ENCODE measurements at places on chromosomes 2 and 18. TPM values are rescaled to one million over a fixed set of nuclear protein-coding genes. Genes with fewer than 3 reads are reported as not detected.

DNA sequence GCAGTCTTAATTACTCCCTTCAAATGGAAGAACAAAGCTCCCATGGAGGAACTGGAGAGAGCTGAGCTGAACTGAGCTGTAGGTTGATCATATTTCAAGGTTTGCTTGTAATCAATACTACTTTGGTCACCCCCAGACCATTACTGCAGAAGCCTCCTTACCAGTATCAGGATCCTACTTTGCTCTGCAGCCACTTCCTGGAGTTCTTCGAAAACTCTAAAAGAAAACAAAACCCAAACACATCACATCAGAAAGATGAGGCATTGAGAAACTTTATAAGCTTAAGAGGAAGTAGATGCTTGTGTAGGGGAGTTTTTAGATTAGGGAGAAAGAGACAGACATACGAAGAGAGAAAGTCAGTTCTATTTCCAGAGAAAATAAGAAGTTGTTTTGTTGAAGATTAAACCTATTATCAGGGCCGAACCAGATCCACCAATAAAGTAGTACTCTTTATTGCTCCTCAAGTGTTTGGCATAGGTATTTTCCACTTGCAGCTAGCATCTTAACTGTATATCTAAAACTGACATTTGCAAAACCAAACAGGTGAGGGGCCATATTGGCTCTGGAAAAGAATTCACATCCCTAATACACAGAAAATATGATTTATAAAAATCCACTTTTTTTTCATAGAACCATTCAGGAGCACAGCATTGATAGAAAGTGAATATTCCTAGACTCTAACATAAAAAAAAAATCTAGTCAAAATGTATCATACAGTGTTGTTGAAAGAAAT lies 166.9 kb upstream of the KLF7 start:
- DNase-seq = no peak

Gene TSGA10
- total RNA-seq = 12.3 TPM

DNA sequence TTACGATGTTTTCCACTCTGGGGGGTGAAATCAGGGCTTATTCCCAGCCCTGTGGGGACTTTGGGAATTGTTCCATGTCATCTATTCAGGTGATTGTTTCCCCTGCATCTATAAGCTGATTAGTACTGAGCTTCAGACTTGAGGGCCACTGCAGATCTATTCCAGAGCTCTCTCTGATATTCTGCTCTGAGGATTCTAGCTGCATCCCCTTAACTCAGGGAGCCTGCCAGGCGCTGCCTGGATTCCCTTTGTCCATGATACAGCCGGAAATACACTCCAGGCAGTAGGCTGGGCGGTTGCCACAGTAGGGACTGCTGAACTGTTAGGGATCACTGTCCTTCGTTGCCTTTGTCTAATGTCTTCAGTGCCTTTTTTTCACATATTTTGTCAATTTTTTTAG lies 31.3 kb downstream of the PTRHD1 start:
- no peak for DNase-seq

DNA sequence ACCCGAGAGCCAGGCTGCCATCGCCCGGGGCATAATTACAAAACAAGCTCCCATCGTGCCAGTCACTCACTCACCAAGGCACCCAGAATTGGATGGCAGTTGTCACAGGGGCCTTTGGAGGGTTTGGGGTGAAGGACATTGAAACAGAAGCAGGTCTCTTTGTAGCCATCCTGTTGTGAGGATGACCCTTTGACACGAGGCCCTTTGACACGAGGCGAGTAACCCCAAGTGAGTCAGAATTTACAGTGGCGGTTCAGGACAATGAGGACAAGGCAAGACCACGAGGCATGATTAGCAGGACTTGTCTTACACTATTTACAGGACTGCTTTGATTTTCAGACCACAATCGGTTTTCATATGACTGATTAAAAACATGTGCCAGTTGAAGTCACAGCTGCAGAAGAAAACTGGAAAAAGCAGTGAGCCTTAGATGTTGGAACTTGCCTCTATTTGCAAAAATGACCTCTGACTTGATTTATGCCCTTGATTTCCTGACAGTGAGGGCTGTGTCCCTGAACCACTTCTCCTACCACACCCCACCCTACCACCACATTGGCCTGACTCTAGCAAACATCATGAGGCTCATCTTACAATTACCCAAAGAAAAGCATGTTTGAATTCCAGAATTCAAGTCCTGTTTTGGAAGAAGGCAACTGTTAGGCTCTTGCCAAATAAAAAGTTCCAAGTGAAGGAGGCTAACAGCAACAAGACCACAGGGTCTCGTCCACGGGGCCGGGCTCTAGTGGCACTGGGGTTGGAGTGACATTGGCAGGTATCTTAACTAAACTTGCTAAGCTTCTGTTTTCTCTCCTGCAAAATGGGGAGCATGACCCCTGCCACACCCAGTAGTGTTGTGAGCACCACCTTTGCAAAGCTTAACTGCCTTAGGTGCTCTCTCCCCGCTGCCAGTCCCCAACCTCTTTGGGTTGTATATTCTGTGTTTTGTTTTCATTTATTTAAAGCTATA lies 64.4 kb upstream of the FOSL2 start:
- no peak for DNase-seq

DNA sequence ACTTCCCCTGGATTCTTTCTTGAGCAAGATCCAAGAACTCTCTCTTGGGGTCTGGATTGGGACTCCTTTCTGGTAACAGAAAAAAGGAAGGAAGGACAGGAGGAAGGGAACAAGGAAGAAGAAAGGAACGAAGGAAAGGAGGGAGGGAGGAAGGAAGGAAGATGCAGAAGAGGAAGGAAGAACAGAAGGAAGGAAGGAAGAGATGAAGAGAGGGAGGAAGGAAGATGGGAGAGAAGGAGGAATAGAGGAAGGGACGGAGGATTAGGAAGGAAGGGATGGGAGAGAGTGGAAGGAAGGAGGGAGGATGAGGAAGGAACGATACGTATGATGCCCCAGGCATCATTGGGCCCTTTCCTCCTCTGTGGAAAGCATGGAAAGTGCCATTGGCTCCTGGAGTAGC lies 58.6 kb downstream of the CYP26B1 start:
- no peak for DNase-seq

Gene GULP1
- total RNA-seq = 35.3 TPM

Gene RPE
- total RNA-seq = 47.4 TPM

DNA sequence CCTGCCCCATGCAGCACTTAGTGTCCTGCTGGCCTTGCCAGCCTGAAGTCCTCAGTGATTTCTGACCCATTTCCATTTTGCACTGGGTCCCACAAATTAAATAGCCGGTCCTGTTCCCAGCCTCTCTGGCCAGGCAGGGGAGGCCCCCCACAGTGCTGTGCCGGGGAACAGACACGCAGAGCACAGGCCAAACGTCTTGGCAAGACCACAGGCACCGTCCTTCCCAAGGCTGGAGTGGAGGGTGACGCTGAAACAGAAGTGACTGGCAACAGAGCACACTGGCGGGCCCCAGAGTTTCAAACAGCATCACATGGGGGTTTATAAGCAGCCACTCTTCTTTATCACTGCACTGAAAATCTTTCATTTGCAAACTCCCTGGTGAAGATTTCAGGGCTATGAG lies 52.2 kb downstream of the EDAR start:
- DNase-seq = no peak

GRCh38 chr2:142320067-142320466 lies 189.3 kb upstream of the LRP1B start:
- no peak for DNase-seq

GRCh38 chr2:30029804-30030203 lies 108.4 kb upstream of the ALK start:
- no peak for DNase-seq

DNA sequence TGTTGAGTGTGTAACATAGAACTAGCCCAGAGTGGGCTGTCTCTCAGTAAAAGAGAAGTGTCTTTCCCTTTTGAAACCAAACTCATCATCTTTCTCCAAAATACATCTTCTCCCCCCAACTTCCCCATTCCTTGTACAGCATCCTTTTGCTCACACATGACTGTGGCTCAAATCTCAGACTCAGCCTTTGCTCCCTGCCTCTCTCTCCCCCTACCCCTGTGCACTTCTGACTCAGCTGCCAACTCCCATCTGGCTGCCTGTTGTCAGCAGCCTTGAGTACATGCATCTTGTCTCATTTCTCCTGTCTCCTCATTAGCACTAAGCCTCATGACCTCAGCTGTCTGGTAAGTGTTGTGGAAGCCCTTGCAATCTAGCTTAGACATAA lies 18.1 kb upstream of the MGAT4A start:
- DNase-seq = no peak

DNA sequence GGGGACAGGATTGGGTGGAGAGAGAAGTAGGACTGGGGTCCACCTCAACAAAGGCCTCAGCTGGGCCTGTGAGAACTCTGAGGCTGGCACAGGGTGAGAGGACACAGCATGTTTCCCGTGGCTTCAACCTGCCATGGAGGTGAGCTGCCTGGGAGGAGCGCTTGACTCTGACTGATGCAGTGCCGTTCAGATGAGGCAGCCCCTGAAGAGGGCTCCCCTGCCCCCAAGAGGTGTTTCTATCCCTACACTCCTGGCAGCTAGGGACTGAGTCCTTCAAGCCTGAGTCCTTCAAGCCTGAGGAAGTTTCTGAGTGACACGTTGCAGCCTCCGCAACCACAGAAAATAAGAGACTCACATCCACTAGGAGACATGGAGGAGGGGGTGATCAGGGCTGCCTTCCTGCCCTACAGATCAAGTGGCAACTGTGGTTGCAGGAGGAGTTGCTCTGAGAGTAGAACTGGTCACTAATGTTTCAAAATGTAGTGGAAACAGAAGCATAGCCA lies 49.6 kb upstream of the TMEM177 start:
- DNase-seq = no peak

GRCh38 chr2:40177366-40177765 lies 274.5 kb downstream of the SLC8A1 start:
- DNase-seq = no peak

Gene NXPH2
- 5.3 TPM for total RNA-seq

Gene RAB12
- 18.6 TPM for total RNA-seq

Gene AMER3
- 7.0 TPM for total RNA-seq

DNA sequence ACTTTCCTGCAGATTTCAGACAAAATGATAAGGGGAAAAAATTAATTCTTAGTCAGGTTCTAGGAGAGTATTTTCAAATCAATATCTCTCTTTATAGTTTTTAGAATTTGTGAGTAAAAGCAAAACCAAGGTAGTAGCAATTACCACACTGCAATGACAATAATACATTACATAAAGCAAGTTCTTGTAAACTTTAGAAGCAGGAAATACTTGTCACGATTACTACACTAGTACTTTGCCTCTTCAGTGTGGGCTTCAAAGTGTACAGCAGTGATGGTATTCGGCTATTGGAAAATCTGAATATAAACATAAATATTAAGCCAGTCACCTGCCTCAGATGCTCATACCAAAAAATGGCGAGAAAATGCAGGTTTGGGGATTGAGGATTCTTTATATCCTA lies 81.0 kb downstream of the ALPK2 start:
- no peak for DNase-seq

GRCh38 chr2:189561371-189562038 lies 19.1 kb downstream of the SLC40A1 start:
- no peak for DNase-seq

Gene CBLN2
- total RNA-seq = 0.18 TPM

Gene ANTXR1
- 77.4 TPM for total RNA-seq

DNA sequence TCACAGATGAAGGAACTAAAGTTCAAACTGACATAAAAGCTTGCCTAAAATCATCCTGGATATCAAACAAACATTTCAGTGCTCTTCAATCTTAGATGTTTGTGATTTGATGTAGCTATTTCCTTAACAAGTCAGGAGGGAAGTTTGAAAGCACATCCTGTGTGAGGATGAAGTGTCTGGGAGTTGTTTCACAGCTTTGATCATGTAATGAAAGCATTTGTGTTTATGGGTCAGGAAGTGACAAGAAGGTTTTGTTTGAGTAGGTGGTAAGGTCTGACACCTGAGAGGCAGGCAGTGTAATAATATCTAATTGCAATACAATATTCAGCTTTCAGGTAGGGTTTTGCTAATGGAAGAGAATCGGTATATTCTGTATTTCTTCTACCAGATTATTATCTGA lies 26.0 kb upstream of the CSRNP3 start:
- no peak for DNase-seq

DNA sequence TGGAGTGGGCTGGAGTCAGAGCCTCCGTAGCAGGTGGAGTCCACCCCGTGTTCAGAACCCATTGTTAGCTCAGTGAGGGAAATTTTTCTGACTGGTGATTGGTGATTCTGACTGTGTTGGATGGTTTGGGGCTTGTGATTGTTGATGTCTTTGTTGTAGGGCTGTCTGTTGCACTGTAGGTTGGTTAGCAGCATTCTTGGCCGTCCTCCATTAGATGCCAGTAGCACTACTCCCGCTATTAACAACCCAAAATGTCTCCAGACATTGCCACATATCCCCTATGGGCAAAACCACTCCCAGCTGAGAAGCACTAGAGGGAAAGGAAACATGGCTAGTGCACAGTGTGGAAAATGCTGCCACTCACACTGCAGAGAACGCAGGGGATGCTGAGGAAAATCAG lies 51.7 kb downstream of the ARMC9 start:
- no peak for DNase-seq

DNA sequence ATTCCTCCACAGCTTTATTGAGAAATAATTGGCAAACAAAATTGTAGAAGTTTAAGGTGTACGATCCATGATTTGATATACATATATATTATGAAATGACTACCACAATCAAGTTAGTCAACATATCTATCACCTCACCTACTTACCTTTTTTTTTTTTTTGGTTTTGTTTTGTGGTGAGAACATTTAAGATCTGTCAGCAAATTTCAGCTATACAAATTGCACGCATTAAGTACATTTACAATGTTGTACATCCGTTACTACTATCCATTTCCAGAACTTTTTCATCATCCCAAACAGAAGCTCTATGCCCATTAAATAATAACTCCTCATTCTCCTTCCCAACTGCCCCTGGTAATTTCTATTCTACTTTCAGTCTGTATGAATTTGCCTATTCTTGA lies 37.4 kb upstream of the ADCYAP1 start:
- no peak for DNase-seq

DNA sequence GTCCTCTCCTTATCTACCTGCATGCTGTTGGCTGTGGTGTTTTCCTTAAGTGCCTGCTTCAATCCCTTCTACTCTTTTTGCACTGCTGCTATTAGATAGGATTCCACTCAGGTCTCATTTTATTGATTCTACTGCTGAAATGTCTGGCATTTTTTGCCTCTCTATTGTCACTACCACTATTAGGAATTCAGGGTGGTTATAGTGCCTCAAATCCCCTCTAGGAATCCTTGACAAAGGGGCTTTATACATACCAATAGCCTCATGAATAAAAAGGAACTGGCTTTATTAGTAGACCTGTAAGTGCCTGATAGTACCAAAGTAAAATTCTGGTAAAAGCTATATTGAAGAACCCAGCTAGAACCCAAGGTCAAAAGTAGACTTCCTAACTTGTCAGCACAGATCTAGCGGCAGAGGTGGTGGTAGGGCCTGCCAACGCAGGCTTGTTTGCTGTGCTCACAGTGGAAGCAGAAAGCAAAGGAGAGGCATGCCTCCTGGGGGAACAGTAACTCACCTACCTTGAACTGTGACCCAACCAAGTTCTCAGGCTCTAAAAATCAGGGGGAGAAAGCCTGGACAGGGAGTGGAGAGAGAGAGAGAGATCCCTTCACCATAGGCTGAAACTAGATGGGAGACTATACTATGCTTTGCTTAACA lies 200.8 kb downstream of the RAB3GAP1 start:
- DNase-seq = no peak

Data from progenitor cell of endocrine pancreas (in vitro differentiated cells).